GM12878 (cell line): ENCODE measurements at places on chromosomes 7 and 10.

- no peak for DNase-seq
These were observed 101.3 kb upstream of the DKK1 start for GRCh38 chr10:52212802-52213201.

GRCh38 chr7:138948403-138948802, 32.8 kb downstream of the KIAA1549 start:
- DNase-seq, result peak; percentile 3

- DNase-seq, result no peak
These were observed 256.9 kb upstream of the TPK1 start for GRCh38 chr7:145092766-145093165.

DNA sequence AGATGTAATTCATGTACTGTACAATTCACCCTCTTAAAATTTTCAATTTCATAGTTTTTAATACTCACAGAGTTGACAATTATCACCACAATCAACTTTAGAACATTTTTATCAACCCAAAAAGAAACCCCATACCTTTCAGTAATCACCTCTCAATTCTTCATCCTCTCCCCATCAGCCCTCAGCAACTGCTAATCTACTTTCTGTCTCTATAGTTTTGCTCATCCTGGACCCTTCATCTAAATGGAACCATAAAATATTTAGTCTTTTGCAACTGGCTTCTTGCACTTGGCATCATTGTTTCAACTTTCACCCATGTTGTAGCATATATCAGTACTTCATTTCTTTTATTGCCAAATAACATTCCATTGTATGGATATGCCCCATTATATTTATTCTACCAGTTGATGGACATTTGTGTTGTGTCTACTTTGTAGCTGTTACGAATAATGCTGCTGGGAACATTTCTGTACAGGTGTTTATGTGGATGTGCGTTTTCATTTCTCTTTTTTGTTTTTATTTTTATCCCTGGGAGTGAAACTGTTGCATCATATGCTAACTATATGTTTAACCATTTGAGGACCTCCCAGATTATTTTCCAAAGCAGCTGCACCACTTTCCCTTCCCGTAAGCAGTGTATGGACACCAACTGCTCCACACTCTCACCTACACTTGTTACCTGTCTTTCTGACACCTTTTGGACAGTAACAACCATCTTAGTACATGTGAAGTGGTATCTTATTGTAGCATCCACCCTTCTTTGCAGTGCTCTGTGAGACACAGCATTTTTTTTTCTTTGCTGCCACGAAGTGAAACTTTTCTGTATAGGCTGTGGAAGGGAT, 65.4 kb upstream of the APBB1IP start:
- DNase-seq, result peak; percentile 79

DNA sequence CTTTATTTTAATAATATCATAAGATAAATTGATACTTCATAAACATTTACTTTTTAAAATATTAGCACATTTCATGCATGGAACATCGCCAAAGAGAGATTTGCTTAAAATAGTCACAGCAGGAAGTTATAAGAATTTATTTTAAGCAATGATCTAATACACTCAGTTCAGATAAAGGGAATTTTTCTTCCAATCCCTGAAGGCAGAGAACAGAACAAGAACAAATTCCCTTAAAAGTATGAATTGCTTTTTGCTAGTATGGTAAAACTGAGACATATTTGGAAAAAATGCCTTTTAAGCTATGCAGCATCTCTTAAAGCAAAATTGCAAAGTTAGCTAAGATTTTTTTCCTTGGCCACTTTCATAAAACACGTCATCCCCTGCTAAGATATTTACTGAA, 91.0 kb downstream of the SEMA3D start:
- DNase-seq, result no peak

DNA sequence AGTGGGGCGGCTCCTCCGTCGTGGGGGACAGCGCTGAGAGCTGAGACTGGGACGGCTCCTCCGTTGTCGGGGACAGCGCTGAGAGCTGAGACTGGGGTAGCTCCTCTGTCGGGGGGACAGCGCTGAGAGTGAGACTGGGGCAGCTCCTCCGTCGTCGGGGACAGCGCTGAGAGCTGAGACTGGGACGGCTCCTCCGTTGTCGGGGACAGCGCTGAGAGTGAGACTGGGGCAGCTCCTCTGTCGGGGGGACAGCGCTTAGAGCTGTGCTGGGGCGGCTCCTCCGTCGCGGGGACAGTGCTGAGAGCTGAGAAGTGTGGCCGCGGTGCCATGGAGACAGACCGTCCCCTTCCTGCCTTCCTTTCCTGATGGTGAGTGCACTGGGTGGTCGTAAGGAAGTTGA, 136.4 kb downstream of the DYNC2I1 start:
- DNase-seq, result no peak

DNA sequence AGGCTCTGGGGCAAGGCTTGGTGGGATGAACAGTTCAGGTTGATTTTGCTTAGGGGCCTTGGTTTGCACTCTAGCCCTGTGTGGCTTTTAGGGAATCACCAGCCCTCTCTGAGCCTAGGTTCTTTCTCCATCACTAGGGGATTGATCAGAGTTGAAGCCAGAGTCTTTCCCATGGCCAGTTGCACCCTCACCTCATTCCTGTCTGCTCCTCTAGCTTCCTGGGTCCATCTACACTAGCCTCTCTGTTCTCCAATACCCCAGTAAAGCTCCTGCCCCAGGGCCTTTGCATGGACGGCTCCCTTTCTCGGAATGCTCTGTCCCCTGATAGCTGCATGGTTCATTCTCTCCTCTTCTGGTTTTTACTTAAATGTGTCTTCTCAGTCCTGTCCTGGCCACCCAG, 40.4 kb downstream of the SORCS3 start:
- no peak for DNase-seq

- DNase-seq, result no peak
These were observed 520 bp downstream of the MOSPD3 start for GRCh38 chr7:100612730-100613390.

DNA sequence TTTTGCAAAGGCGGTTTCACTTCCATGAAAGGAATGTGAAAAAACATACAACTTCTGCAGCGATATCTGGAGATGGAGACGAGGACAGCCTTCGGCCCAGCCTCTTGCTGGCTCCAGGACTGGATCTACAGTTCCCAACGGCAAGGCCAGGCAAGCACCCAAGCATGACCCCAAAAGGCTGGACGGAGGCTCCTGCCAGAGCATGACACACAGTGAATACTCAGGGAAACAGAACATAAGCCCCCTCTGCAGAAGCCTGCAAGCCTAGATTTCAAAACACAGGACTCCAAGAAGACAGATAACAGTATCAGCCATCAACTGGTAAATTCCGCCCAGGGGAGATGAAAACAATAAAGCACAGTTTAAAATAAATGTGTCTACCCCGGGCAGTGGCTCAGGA, 3.3 kb upstream of the LRRC27 start:
- DNase-seq, result no peak

DNA sequence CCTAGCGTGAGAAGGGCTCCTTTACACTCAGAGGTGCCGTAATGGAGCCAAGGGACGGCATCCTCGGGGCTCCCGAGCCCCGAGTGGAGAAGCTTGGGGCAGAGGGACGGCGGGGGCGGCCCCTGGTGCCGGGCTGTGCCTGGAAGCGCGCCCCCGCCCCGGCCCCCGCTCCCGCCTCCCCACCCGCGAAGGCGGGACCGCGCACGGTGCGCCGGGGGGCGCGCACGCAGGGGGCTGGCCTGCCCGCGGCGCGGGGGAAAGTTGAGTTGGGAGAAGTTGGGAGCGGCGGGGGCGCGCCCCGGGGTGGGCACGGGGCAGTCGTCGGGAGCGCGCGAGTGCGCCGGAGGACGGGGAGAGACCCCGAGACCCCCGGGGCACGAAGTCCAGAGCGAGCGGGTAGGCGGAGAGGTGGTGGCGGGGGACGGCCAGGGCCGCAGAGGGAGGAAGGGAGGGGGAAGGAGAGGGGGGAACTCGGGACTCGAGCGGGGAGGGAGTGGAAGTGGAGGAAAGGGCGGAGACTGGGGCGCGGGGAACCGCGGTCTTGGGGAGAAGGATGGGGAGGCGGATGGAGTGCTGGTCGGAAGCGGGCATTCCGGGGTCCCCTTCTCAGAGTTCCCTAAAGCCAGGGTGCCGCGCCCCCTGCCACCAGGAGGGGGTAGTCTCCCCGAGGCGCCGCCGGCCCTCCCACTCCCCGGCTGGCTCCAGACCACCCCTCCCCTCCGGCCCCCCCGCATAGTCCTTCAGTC, at the start of gene SLC4A2:
TSS of gene SLC4A2 (plus strand) at position 223 of the 746 bp plus-strand sequence. CDS start 2,399 bp downstream, outside the sequence.
- DNase-seq, result no peak

DNA sequence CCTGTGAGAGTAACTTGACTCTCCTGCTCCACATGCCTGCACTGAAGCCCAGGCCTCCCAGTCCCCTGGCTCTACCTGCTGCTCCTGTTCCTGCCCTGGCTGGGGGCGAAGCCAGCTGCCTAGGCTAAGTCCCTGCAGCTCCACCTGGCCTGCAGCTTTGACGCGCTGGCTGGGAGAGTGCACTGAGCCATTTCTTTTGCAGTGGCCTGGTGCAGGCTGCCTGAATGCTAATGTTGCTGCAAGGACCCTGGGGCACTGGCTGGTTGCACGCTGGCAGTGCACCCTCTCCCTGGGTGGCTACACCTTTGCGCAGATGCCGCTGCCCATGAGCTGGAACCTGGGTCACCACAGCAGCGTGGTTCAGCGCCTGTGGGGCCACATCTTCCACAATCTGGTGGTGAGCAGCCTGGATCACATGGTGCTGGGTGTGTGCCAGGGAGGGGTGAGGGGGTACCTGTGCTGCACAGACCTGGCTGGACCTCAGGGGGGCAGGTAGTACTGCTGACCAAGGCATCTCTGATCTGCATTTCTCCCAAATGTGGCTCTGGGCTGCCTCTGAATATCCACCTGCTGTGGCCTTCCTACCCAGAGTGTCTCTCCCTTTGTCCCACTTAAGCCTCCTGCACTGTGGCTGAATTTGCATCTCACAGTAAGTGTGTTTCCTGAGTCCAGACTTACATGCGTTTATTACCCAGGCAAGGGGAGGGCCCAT, 20.0 kb downstream of the IMPDH1 start:
- no peak for DNase-seq

- DNase-seq, result no peak
These were observed 49.8 kb downstream of the SLC29A4 start for GRCh38 chr7:5332579-5332978.

- no peak for DNase-seq
These were observed 105.7 kb upstream of the GPR141 start for GRCh38 chr7:37577901-37578300.

- no peak for DNase-seq
These were observed 256.9 kb upstream of the CDC14C start for GRCh38 chr7:48667407-48667806.

DNA sequence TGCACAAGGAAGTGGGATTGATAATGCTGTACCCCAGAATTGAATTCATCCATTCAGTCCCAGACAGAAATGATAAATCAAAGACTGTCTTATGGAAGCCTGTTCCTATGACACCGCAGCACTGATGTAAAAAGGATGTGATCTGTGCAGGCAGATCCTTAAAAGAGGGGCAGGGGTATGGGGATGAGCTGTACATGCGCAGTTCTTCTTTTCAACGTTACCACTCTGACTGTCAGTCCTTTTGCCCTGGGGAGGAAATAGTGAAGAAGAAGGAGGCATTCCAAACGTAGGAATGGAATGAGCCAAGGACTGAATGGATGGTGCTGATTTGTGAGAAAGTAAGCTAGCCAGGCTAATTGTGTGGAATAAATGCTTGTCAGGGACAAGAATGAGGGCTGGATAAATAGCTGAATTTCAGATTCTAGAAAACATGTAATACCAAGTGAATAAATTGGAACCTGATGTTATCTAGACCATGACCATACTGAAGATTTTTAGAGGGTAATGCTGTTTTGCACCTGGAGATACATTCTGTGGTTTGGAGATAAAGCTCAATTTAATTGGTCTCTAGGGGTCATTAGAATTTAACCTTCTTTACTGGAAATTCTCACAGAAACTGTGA, 509.3 kb downstream of the SORCS3 start:
- no peak for DNase-seq

- no peak for DNase-seq
These were observed 44.8 kb downstream of the PRKAG2 start for GRCh38 chr7:151832138-151832537.

- DNase-seq, result no peak
These were observed 32.4 kb upstream of the MTPN start for GRCh38 chr7:136009488-136010079.

DNA sequence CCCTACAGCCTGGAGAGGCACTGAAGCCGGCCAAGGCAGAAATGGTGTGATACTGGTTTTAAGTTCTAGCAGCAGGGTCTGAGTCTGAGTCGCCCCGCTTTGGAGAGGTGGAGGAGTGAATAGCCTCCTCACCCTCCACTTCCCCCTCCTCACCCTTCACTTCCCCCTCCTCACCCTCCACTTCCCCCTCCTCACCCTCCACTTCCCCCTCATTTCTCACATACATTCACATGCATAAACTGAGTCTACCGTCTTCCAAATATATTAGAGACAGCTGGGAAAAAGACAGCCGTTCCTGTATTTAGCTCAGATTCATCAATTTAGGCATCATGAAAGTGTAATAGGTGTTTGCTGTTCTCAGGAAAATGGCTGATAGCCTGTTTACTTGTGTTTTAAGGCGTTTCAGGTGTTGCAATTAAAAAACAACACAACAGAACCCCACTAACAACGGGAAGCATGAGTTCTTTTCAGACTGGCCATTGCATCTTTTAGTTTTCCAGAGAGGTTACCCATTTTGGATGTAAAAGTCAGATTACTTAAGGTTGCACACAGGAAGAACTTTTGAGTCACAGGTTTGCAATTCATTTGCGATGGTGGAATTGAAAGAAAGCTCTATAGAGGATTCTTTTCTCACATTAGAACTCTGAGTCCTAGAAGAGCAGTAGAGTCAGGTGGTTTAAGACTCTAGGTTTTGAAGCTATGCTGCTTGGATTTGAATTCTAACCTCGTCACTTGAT, 861 bp downstream of the NRBF2 start:
- DNase-seq, result no peak

GRCh38 chr10:33087152-33087551, 129.1 kb upstream of the ITGB1 start:
- no peak for DNase-seq

DNA sequence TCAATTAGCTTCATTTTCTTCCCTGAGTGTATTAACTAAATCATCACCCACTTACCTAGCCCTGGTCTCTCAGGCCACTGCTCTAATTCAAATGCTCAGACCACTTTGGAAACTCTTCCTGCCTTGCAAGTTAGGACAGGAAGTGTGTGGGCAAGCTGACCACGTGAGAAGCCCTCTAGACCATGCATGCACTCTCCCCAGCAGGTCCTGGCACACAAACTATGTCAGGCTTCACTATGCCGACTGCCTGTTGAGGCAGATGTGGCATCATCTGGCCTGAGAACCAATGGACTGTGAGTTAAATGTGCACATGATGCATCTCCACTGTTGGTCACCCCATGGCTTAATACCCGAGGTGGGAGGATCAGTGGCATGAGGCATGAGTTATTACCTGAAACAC, 439.6 kb downstream of the GRID1 start:
- DNase-seq, result peak; percentile 30

GRCh38 chr10:27717224-27717623, 28.4 kb downstream of the MKX start:
- no peak for DNase-seq

- peak; percentile 82 for DNase-seq
These were observed 59.9 kb downstream of the WDFY4 start for GRCh38 chr10:48744587-48744986.

- DNase-seq, result no peak
These were observed 55.8 kb downstream of the TACC2 start for GRCh38 chr10:122044713-122045112.
